ENCODE measurements at places on chromosomes 5 and 9. TPM values are rescaled to one million over a fixed set of nuclear protein-coding genes. Genes with fewer than 3 reads are reported as not detected.

The CCDC152 gene
- total RNA-seq: 13.4 TPM

The NKD2 gene
- total RNA-seq: 41.7 TPM

The PDZD2 gene
- total RNA-seq: 23.3 TPM

The TGFBI gene
- 2.3 TPM for total RNA-seq

The LURAP1L gene
- 25.6 TPM for total RNA-seq

The LECT2 gene
- total RNA-seq: not detected

The OR1J2 gene
- total RNA-seq: not detected

The INPP5E gene
- total RNA-seq: 35.2 TPM

The ZNF608 gene
- total RNA-seq: 161 TPM

The GDF9 gene
- total RNA-seq: 0.69 TPM

The IL31RA gene
- not detected for total RNA-seq

- DNase-seq: no peak
Observed at GRCh38 chr9:131181091-131181681, 55.8 kb downstream of the NUP214 start.

- DNase-seq: no peak
Observed at GRCh38 chr9:123871781-123872180, 58.1 kb downstream of the DENND1A start.

DNA sequence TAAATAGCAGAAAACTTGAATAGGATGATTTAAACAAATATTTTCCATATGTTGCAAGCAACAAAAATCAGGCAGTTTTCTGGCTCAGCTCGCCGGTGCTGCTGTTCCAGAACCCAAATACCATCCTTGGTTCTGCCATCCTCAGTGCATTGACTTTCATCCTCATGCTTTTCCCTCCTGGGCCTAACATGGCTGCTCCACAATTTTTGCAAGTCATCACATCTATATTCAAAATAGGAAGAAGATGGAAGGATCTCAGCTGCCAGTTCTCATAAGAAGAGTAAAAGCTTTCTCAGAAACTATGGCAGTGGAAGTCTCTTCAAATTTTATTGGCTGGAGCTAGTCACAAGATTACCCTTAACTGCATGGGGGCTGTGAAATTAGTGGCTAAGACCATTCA, 136.7 kb downstream of the STARD4 start:
- DNase-seq: no peak

- DNase-seq: peak; percentile 56
Observed at GRCh38 chr9:107176436-107177151, 106.5 kb upstream of the RAD23B start.

DNA sequence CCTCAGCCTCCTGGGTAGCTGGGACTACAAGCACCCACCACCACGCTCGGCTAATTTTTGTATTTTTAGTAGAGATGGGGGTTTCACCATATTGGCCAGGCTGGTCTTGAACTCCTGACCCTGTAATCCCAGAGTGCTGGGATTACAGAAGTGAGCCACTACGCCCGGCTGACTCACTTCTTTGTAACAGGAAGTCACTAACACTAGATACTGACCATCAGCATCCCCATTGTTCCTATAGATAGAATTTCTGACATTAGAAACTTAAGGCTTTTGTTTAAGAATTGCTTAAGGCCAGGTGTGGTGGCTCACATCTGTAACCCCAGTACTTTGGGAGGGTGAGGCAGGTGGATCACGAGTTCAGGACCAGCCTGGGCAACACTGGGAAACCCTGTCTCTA, 42.2 kb downstream of the LEAP2 start:
- no peak for DNase-seq

- no peak for DNase-seq
Observed at GRCh38 chr5:115898656-115899055, 56.9 kb downstream of the AP3S1 start.

DNA sequence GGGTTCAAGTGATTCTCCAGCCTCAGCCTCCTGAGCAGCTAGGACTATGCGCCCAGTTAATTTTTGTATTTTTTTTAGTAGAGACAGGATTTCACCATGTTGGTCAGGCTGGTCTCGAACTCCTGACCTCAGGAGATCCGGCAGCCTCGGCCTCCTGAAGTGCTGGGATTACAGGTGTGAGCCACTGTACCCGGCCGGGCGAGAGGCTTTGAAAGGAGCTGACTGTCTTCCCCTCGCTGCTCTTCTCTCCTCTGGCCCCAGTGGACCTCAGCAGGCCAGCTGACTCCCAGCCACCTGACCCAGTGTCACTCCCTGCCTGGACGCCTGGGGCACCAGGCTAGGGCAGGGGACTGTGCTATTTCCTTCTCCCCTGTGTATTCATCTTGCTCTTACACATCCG, 89.5 kb upstream of the ANKRD55 start:
- no peak for DNase-seq

DNA sequence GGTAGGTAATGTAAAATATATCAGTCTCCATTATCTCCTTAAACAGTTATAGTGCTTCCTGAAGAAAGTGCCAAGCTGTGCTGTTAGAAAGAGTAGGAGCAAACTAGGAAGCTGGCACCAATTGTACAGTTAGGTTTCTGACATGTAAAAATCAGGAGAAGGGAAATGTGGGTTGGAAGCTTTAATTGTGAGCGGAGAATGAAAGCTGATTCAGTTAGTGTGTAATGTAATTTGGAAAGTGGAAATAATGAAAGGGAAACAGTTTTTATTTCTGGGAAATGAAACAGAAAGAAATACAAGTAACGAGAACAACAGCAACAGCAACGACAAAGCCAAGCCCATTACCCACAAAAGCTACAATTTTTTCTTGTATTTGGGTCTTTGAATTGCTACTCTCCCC, 48.8 kb upstream of the JAK2 start:
- DNase-seq: no peak

- no peak for DNase-seq
Observed at GRCh38 chr9:9352877-9353481, 1259.8 kb downstream of the PTPRD start.

DNA sequence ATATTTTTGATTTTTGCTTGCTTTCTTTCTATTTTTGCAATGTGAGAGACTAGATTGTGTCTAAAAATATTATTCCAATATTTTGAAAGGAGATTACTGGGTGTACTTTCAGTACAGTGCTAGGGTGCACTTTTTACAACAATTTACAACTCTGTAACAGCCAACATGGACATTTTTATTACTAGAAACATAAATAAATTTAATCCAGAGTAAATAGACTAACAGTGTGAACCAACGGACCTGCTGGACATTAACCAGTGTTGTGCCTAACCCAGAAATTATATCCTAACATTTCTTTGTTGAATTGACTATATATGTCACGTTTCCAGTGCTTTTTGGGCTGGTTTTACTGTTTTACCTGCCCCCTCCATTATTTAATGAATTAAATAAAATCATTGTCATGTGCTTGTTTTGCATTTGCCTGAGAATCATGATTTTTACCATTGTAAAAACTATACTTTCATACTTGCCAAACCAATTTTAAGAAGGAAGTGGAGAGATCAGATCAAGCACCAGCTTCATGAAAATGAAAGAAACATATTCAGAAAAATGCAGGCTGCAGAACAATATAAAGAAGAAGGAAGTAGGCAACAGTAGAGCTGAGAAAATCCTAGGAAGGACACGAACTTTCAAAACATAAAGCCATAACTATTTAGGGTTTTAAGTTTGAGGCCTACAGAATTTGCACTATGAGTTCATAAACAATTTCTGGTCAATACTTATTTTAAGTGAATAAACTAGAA, 400.8 kb upstream of the PIK3R1 start:
- DNase-seq: no peak

DNA sequence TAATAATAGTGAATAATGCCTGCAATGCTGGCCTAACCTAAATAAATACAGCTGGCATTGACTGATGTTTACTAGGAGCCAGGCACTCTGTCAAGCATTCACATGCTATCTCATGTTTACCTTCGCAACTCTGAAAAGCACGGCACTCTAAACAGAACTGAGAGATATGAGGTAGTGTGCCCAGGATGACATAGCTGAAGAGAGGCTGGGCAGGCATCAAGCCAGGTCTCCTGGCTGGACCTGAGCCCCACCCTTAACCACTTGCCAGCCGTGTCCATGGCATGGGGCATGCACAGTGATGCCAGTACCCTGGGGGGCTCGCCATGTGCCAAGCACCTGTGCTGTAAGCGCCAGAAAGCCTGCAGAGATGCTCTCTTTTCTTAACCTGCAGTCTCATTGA, 119.4 kb upstream of the MVB12B start:
- no peak for DNase-seq

DNA sequence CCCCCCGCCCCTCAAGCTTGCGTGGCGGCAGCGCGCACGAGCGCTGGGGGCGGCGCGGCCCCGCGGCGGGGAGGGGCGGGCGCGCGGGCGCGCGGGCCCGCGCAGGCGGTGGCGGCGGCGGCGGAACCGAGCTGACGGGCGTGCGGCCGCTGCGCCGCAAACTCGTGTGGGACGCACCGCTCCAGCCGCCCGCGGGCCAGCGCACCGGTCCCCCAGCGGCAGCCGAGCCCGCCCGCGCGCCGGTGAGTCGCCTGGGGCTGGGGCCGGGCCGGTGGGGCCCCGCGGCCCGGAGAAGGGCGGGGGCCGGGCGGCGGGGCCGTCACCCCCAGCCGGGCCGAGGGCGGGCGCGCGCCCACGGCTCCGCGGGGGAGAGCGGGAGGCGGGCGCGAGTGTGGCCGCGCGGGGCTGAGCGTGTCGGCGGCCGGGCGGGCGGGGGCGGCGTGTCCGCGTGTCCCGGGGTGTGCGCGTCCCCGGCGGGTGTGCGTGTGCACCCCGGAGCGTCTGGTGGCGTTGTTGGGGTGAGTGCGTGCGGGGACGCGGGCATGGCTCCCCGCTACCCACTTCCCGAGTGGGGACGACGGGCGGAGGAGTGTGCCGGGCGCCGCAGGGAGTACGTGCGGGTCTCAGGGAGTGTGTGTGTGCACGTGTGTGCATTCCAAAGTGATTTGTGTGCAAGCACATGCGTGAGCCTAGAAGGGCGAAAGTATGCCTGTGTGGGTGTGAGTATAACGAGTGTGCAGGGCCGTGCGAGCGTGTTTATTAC, at the start of gene NEK6:
Gene NEK6 (plus strand): TSS at position 106 of the 763 bp plus-strand sequence. CDS start 44,016 bp downstream, outside the sequence.
- no peak for DNase-seq

DNA sequence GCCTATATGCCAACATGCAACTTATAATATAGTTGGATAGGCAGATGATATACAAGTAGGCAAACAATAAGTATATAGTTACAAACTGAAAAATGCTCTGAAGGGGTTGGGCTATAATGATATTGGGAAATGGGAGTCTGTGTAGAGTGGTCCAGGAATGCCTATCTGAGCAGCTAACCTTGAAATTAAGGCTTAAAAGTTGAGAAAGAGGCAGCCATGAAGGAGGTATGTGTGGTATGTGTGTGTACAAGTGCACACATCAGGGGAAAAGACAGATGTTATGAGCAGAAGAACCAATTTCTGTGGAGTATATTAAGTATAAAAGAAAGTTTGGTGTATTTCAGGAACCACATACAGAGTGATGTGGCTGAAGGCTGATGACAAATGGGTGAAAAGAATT, 154.9 kb upstream of the PAPPA start:
- no peak for DNase-seq

DNA sequence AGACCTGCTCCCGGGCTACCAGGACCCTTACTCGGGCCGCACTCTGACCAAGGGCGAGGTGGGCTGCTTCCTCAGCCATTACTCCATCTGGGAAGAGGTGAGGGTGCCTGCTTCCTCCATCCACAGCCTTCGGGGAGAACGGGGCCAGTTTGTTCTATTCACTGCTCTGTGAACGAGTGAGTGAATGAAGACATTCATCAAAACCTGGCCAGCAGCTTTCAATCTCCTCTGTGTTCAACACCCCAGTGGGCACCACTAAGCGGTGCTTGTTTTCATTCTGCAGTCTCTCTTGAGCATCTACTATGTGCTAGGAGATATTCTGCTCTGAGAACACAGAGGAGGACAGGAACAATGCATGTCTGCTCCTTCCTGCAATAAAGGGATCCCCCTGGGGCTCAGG, 10.6 kb downstream of the CERCAM start:
- no peak for DNase-seq

DNA sequence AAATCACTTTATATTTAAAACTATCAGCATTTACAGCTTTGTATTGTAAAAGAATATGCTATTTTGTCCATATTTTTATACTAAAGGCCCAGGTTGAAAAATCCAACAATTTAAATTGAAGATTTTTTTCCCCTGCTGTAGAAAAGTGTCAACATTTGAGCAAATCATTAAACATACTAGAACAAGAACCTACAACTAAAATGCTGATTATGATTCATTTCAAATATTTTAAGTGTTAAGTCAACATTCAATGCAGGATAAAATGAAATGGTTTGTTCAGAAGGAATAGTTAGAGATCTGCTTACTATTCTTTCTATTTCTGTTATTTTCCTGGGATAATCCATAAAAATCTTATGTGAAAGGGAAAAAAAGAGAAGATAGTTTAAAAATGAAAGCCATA, 866.5 kb upstream of the DMAC1 start:
- DNase-seq: no peak

- DNase-seq: no peak
Observed at GRCh38 chr5:26681861-26682260, 356.5 kb downstream of the CDH9 start.

DNA sequence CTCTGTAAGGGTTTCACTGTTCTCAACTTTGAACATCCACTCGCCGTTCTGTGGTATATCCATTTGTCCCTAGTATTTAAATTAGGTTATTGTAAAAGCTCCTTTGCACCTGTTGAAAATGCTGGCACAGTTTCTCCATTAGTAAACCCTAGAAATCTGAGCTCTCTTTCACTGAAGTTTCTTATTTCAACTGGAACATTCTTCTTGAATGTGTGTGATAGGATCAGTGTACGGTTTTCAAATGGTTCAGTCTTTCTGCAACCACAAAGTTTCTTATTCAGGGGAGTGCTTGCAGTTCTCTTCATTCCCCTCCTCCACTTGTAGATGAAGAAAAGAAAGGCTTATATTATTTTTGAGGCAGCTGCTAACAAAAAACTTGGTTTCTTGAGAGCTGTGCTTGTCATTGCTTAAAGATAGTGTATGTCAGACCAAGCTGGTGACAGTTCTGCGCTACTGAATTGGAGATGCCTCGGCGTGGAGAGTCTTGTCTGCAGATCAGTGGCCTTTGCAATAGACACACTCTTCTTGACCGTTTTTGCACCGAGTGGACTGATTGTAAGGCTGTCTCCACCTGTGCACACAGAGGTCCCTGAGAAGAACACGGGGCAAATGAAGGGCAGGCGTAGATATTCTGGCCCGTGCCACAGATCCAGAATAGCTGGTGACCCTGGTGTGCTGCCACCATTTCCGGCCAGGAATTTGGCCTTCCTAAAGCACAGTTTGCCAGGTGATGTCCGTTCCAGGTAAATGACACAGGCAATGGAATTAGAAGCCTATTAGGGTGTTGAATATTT, 102.2 kb downstream of the TRIO start:
- DNase-seq: no peak

DNA sequence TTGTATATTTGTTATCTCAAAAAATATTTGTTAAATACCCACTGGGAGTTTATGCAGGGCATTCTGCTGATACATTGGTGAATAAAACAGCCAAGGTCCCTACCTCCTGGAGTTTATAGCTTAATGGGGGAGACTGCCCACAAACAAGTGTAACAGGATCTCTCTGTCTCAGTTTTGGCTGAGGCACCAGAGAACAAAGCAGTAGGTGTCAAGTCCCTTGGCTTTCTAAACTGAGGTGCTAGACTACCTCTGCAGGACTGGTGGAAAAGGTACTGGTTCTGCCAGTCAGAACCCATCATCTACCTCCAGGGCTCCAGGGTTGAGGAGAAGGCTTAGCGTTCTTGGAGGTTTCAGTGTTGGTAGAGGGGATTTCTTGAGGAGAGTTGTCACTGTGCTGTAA, 188.4 kb upstream of the ELL2 start:
- DNase-seq: no peak

- no peak for DNase-seq
Observed at GRCh38 chr5:32534041-32534440, 51.3 kb upstream of the SUB1 start.

- DNase-seq: no peak
Observed at GRCh38 chr5:78727786-78728761, 79.5 kb upstream of the LHFPL2 start.

GRCh38 chr9:128898845-128899565, 17.1 kb downstream of the LRRC8A start:
- no peak for DNase-seq

Measured in glutamatergic neuron (in vitro differentiated cells).